ENCODE measurements at places on chromosomes 7 and 10.

- DNase-seq: no peak
Observed at GRCh38 chr7:102450242-102450641, 14.4 kb downstream of the ALKBH4 start.

DNA sequence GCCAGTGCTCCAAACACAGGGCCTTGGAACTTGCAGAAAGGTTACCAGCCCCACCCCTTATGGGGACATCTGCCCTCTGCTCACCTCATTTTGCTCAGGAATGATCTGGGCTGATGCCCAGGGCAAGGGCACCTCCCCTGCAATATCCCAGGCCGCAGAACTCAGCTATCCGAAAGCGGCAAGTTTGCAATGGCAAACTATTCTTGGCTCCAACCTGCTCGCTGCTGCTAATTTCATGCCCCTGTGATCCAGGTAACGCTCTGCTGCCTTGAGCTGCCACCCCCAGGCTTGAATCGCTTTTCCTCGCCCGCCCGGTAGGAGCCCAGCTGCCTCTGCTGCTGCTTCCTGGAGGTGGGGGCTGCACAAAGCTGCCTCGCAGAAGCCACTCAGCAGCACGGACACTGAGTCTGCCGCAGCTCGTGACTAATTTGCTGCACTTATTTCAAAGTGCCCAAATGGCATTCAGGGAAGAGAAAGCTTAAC lies 18.2 kb downstream of the SLC29A3 start:
- no peak for DNase-seq

- no peak for DNase-seq
Observed at GRCh38 chr10:116511365-116511764, 34.4 kb upstream of the PNLIP start.

DNA sequence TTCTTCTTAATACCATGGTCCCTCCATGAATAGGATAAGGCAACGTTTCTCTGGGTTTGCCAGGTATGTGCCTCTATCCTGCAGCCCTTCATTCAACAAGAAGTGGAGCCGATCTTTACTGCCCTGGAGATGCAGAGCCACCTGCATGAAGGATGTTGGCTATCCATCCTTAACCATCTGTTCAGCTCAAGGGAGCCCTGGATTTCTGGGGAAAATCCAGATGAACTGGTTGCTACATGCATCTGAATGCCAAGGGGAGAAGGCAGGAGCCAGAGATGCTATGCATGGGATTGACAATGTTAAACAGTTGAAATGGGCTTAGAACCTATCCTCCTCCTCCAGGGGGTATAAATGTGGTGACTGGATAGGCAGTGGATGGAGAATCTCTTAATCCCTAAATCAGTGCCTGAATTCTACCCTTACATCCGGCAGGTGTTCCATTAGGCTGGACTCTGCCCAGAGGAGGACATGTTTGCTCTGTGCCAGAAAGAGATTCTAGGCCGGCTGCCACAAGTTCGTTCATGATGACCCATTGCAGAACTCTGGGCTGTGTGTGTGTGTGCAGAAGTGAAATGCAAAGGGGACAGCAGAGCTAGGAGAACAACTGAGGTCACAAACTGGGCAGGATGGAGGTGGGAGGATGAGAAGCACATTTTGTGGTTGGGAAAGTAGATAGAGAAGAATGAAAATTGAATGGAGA lies 15.6 kb downstream of the CPED1 start:
- no peak for DNase-seq

GRCh38 chr10:119268871-119269506 lies 61.6 kb downstream of the GRK5 start:
- no peak for DNase-seq

- DNase-seq: no peak
Observed at GRCh38 chr7:1974290-1975101, 258.2 kb downstream of the MAD1L1 start.

DNA sequence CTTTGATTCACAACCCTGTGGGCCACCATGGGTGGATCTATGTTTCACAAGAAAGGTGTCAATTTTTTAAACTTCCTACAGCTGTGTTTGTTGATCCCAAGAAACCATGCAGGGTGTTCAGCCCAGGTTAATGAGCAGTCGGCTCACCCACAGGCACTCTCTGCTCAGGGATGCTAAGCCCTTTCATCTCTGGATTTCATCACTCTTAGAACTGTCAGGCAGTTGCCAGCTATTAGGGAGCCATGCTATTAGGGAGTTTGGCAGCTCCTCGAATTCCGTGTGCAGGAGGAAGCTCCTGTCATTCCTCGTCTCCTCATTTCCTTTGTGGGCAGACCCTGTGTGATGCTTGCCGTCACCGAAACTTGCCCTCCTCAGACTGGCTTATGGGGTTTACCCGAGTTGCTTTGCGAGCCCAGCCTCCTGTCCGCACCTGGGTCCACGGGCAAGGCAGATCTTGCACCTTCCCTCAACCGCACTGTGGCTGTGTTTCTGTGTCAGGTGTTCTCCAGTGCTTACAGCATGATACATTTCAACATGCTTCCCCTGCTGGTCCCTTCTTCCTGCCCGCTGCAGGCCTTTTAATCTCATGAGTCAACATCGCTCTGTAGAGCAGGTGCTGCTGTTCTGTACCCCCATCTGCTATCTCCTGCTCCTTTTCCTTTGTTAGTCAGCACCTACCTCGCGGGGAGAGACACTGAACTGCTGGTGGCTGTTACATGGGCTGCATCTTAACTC lies 509.8 kb downstream of the SUGCT start:
- no peak for DNase-seq

DNA sequence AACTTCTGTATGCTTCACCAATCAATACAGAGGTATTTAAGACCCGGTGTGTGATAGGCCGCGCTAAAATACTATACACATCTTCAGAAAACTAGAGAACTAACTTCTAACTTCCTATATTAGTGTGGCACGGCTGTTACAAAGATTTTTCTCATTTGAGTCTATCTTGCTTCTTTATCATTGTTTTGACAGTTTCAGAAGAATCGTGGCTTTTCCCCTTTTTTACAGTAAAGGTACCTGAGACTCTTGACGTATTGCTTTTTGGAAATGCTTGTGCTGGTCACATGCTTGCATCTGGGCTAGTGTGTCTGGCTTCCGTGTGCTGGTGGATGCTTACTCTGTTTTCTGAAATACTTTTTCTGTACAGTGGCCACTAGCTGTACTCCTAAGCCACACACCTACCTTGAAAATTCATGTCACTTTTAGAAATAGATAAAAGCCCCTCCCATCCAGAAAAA lies 12.7 kb downstream of the IKZF1 start:
- no peak for DNase-seq

- peak; percentile 19 for DNase-seq
Observed at GRCh38 chr7:18144166-18144565, 116.5 kb upstream of the PRPS1L1 start.

DNA sequence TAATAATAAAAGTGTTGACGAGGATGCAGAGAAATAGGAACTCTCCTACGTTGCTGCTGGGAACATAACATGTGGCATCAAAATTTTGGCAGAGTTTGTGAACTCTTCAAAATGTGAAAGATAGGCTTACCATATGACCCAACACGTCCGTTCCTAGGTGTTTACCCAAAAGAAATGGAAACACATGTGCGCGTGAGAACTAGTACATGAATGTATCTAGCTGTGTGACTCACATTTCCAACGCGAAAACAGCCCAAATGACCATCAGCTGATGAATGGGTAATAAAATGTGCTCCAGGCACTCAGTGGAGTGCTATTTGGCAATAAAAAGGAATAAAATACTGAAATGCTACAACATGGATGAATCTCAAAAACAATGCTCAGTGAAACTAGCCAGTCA lies 10.4 kb upstream of the ELFN1 start:
- DNase-seq: no peak

- DNase-seq: no peak
Observed at GRCh38 chr10:112768121-112768520, 181.9 kb upstream of the TCF7L2 start.

DNA sequence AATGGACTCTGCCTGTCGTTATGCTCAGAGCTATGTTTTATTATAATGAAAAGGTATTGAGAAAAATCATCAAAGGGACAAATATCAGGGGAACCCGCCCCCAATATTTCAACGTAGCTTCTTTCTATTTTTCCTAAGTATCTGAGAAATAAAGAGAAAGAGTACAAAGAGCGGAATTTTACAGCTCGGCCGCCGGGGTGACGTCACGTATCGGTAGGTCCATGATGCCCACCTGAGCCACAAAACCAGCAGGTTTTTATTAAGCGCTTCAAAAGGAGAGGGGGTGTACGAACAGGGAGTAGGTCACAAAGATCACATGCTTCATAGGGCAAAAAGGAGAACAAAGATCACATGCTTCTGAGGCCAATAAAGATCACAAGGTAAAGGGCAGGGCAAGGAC lies 281.6 kb upstream of the POM121L12 start:
- DNase-seq: no peak

DNA sequence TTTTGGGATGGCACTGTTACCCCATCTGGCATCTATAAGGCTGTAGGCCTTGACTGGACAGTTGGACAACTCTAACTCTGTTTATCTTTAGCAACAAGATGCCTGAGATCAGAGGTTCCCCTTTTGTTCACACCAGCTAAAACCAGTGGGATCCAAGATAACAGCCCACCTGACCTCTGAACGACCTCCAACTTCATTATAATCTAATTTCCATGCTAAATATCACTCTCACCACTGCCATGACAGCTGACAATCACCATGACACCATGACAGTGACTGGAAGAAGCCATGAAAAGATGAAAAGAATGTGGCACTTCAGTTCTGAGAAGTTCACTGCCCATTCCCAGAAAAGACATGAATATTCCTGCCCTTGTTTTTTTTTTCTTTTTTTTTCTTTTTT lies 281.4 kb upstream of the TAC1 start:
- DNase-seq: no peak

GRCh38 chr10:102375867-102376266 lies 19.6 kb upstream of the NFKB2 start:
- DNase-seq: no peak

GRCh38 chr10:51397244-51397643 lies 302.2 kb downstream of the CSTF2T start:
- no peak for DNase-seq

GRCh38 chr7:6164491-6164890 lies 107.9 kb downstream of the CYTH3 start:
- no peak for DNase-seq

- DNase-seq: no peak
Observed at GRCh38 chr10:30645340-30645827, 15.8 kb upstream of the LYZL2 start.

GRCh38 chr10:6928586-6928985 lies 348.5 kb upstream of the PRKCQ start:
- DNase-seq: no peak

GRCh38 chr7:15334536-15335263 lies 227.1 kb downstream of the AGMO start:
- no peak for DNase-seq

DNA sequence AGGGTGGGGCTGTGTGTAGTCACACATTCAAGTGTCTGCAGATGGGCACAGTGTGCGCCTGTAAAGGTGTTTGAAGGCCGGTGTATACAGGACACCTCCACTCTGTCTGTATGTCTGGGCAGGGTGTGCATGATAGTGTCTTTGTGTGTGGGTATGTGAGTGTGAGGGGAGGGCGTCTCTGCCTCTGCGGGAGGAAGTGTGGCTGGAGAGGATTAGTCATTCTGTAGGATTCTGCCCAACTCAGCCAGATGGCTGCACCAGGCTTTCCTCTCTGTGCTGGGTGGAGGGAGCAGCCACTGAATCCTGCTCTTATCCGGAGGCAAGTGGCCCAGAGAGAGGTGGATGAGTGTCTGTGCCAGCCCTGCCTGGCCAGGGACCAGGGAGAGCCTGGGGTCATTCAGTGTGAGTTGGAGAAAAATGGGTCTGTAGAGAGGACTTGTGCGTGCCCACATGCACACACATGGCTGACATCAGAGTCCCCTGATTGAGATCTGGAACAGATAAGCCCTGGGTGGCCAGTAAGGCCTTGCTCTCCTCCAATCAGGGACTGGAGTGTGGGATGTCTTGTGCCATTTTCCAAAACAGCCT lies 1.7 kb downstream of the SFXN3 start:
- peak; percentile 71 for DNase-seq

GRCh38 chr10:49292565-49293207 lies 6.3 kb upstream of the C10orf71 start:
- no peak for DNase-seq

GRCh38 chr7:127650847-127651555 lies 993 bp upstream of the SND1 start:
- DNase-seq: no peak

- no peak for DNase-seq
Observed at GRCh38 chr10:71297343-71297742, 21.7 kb upstream of the SLC29A3 start.

DNA sequence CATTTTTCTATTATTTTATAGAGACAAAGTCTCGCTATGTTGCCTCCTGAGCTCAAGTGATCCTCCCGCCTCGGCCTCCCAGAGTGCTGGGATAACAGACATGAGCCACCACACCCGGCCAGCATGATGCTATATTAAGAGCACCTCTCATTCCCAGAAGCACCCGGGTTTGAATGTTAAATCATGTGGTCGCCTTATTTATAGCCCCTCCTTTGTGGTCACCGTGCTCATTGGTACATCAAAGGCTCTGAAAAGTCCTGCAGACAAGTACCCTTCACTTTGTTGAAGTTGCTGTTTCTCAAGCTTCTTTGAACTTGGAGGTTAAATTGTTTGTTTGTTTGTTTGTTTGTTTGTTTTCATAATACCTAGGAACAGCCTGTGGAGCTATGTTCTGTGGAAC lies 40.0 kb downstream of the CLIP2 start:
- DNase-seq: no peak

GRCh38 chr10:102837230-102837721 lies at the start of gene CYP17A1:
CYP17A1 (minus strand) TSS chr10:102837413; CDS start chr10:102837361, 52 bp downstream.
- no peak for DNase-seq

DNA sequence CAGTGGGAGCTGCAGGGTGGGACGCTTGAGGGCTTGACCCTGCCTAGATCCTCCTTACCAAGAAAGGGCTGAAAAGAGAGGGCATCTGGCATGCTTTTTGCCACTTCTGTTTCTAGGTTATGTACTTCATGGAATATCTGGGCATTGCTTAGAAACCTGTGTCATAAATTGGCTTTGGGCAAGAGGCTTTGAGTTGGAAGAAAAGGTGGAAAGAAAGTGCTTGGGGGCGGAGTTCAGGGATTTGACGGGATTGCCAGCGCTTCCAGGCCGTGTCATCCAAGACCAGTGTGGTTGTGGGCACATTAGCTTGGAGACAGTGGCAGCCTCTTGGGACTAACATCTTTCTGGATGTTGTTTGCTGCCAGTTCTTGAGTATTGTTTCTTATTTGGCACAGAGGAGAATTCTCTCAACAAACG lies 825 bp downstream of the ZNF862 start:
- no peak for DNase-seq

DNA sequence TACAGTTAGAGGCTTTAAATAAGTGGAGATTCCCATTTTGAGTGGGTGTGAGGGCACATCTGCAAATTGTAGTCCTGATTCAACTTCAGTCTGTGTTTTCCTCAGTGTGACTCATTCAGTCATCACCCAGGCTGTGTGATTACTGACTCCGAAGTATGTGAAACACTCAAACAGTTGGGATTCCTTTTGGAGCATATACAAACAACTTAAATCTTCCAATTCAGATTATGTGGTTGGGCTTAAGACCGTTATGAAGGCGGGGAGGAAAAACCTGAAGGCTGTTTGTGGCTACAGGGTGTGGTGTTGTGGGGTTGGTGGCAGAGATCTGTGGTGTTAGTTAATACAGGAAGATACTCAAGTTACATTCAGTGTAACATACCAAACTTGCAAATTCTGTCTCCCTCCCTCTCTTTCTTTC lies 259.7 kb upstream of the FERD3L start:
- no peak for DNase-seq

GRCh38 chr7:2687881-2688318 lies at the start of gene AMZ1:
AMZ1 (plus strand) TSS chr7:2688202; CDS start chr7:2700452, 12,250 bp downstream.
- no peak for DNase-seq

GRCh38 chr10:98555021-98555619 lies 108.4 kb upstream of the HPS1 start:
- DNase-seq: no peak

- no peak for DNase-seq
Observed at GRCh38 chr10:101373063-101373462, 19.1 kb downstream of the BTRC start.

All from GDM1 (cell line).